Heart right ventricle (tissue), 16 donors: ENCODE measurements at places on chromosomes 1 and 21. TPM values are rescaled to one million over a fixed set of nuclear protein-coding genes. Genes with fewer than 3 reads are reported as not detected.

The AMPD1 gene
- not detected for polyA plus RNA-seq

The ALPL gene
- 7.9 TPM for polyA plus RNA-seq

The TEX38 gene
- polyA plus RNA-seq: not detected

The UBXN10 gene
- polyA plus RNA-seq: 0.59 TPM

The PGLYRP3 gene
- polyA plus RNA-seq: not detected

The AKR7A3 gene
- 0.22 TPM for polyA plus RNA-seq

The EFNA3 gene
- polyA plus RNA-seq: 1.8 TPM

The TNN gene
- 0.03 TPM for polyA plus RNA-seq

The ANKRD34A gene
- 0.88 TPM for polyA plus RNA-seq

The KRTCAP2 gene
- 302 TPM for polyA plus RNA-seq

The GRHL3 gene
- polyA plus RNA-seq: not detected

The OLIG1 gene
- not detected for polyA plus RNA-seq

The SIM2 gene
- not detected for polyA plus RNA-seq

The ANKRD35 gene
- 2.1 TPM for polyA plus RNA-seq

The PIGR gene
- not detected for polyA plus RNA-seq

The KLHL21 gene
- 20.4 TPM for polyA plus RNA-seq

The GJA8 gene
- polyA plus RNA-seq: not detected

The CD1B gene
- polyA plus RNA-seq: not detected

The WARS2 gene
- 3.5 TPM for polyA plus RNA-seq

The RALGPS2 gene
- polyA plus RNA-seq: 1.4 TPM

The ARHGEF19 gene
- 1.9 TPM for polyA plus RNA-seq

The MCOLN3 gene
- 2.7 TPM for polyA plus RNA-seq

The SLAMF6 gene
- polyA plus RNA-seq: 0.20 TPM

The BMP8B gene
- 0.23 TPM for polyA plus RNA-seq

The ABCA4 gene
- 0.22 TPM for polyA plus RNA-seq

The SH2D5 gene
- polyA plus RNA-seq: 6.4 TPM

The RGS16 gene
- polyA plus RNA-seq: 2.5 TPM

The PGLYRP4 gene
- polyA plus RNA-seq: not detected
